ENCODE measurements at places on chromosomes 1 and 21. TPM values are rescaled to one million over a fixed set of nuclear protein-coding genes. Genes with fewer than 3 reads are reported as not detected.

WDR64 gene
- total RNA-seq, result not detected

HOOK1 gene
- 5.1 TPM for total RNA-seq

MANEAL gene
- total RNA-seq, result 9.2 TPM

CFAP107 gene
- not detected for total RNA-seq

MED8 gene
- total RNA-seq, result 39.4 TPM

CHIA gene
- total RNA-seq, result not detected

GBP2 gene
- total RNA-seq, result 3.1 TPM

CACNA1S gene
- total RNA-seq, result not detected

PHLDA3 gene
- 33.7 TPM for total RNA-seq

FMN2 gene
- not detected for total RNA-seq

AMIGO1 gene
- total RNA-seq, result 0.27 TPM

RUSC1 gene
- total RNA-seq, result 17.7 TPM

DNA sequence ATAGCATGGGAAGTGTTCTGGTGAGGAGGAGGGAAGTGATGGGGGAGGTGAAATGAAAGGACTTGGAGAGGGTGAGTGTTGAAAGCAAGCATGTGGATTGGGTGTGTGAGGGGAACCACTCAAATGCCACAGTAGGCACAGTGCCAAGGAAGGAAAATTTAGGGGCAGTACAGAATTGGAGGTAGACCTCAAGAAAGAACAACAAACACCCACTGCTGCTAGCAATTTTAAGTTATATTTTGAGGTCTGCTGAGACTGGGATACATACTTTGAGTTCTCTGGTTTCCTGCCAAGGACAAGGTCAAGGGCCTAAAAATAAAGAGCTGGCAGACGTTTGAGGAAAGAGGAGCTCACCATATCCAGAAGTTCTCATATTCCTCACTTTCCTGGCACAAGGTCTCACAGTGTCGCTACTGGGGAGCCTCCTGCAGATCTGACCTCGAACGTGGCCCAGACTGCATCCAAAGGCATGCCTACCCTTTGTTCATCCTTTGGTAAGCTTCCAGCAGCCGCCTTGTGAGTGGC, 104.0 kb downstream of the BRINP2 start:
- DNase-seq, result no peak

DNA sequence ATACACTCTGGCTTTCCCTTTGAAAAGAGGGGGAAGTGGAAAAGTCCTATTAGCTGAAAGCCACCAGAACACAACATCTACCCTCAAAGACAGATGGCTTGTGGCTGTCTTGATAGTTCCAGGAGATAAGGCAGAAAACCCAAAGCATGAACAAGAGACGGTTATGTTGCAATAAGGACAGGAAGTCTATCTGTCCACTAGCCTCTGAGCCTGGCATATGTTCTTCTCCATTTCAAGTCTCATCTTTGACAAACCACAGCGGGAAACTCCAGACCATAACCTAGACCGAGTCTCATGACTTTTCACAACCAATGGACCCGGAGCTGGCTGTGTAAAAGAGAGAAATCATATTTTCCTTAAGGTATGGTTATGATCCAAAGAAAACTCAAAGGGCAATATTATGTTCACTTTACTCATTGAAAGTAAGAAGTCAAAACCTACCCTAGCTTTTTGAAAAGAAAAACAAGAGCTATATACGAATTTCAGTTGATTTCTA, 33.8 kb downstream of the DUSP10 start:
- DNase-seq, result peak; percentile 78

DNA sequence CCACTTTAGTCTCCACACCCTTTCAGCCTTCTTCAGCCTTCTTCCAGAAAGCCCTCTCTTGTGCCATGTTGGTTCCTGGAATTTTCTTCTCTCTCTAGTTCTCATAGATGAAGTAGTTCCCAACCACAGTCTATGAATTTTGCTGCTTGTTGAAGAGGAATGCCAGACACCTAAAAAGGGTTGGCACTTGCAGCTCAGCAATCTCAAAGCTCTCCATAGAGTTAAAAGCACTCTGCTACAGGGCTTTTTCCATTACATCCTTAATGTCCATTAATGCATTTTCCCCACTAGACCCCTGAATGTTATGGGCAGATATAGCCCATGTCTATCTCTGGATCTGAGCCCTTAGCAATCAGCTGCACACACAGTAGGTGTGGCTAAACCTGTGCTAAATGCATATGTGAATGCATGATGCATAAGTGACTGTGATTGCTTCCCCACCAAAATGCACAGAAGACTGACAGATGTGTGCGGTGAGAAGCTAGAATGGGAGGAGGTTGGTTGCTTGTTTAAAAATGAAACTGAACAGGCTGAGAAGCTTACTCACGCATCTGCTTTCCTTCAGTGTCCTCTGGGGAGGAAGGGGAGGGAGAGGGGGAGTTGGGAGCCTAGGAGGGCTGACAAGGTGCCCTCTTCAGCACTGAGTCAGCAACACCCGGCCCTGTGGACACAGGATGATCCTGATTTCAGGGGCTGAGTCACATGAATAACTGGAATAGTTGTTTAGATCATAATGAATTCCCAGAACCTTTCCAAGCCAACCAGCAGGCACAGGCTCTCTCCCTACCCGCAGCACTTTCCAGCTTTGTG, 146.1 kb upstream of the FGGY start:
- peak; percentile 61 for DNase-seq

DNA sequence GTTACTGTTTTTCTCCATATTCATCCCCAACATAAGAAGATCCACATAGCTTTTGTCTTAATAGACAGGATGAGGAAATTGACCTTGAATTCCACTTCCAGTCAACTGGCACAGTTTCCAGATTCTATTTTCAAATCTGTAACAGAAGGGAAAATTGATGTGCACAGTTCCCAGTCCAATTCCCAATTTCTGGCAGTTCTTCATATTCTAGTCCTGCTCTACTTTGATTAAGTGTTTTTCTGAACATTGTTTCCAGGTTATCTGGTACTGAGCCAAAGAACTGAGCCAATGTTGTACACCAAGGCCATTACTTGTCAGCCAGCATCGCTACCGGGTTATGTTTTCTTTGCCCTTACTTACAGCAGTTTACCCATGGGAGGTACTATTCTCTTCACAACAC, 1755.4 kb downstream of the PLA2G4A start:
- no peak for DNase-seq

- DNase-seq, result no peak
These were observed 32.4 kb upstream of the KCNA10 start for GRCh38 chr1:110551278-110551809.

DNA sequence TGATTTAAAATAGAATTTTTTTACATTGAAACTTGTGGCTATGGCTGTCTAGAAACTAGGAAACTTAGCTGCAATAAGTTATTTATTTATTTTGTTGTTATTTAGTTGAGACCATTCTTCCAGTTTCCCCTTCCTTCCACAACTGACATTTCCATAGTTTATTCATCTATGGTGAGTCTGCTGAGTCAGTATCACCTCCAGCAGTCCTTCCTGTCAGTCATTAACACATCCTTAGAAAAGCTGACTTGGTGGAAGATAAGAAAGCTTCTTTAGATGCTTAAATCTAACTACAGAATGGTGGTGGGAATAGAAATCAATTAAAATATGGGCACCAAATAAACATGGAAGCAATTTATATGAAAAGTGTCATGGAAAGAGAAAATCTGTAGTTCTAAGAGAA, 714.0 kb downstream of the RWDD3 start:
- DNase-seq, result no peak

- DNase-seq, result peak; percentile 84
These were observed 8.4 kb upstream of the SLC19A1 start for GRCh38 chr21:45550522-45551210.

DNA sequence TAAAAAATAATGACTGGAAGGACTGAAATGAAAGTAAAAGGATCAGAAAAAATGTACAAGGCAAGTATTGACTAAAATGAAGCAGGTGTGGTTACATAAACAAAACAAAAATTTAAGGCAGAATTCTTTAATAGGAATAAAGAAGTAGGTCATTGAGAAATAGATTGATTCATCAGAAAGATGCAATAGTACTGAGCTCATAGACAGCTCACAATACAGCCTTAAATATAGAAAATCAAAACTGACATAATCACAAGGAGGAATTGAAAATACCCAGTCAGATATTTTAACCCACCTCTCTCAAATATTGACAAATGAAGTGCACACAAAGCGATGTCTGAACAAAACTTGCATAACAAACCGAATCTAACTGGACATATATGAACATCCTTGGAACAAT, 366.8 kb upstream of the DPYD start:
- DNase-seq, result no peak

DNA sequence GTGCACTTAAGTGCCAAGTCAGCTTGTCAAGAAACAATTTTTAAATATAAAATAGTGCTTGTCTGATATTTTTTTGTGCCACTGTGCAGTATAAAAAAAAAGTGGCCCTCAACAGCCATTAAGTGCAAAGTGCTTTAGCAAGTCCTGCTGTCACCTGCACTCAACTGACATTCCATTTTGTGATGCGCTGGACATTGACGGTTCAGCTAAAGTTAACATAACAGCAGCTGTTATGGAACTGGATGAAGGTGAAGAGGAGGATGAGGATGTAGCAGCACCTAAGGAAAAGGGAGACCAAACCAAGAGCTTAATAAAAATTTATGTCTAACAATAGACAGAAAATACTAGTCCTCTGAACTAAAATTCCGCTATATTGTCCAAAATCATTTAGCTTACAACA, 7.3 kb upstream of the RBM34 start:
- no peak for DNase-seq

- DNase-seq, result no peak
These were observed 98.1 kb downstream of the KCTD3 start for GRCh38 chr1:215665215-215665614.

DNA sequence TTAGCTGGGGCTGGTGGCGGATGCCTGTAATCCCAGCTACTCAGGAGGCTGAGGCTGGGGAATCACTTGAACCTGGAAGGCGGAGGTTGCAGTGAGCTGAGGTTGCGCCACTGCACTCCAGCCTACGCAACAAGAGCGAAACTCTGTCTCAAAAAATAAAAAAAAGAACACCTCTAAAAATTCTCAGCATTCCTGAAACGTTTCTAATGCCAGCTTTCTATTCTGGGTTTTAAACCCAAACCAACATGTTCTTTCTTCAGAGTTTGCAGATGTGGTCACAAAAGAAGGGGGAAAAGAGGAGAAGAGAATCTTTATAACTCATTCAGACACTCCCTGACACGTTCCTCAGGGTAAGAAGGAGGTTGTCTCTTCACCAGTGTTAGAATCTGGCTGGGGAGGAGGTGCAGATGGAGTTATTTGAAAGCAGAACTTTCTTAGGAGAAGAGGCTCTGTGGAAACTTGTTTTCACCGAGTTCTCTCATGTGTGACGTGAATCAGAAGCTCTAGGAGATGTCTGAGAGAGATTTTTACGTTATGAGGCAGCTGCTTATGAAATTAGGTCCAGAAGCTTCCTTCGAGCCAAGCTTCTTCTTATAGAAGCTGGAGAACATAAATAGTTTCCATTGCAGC, 17.8 kb upstream of the CNR2 start:
- DNase-seq, result no peak

DNA sequence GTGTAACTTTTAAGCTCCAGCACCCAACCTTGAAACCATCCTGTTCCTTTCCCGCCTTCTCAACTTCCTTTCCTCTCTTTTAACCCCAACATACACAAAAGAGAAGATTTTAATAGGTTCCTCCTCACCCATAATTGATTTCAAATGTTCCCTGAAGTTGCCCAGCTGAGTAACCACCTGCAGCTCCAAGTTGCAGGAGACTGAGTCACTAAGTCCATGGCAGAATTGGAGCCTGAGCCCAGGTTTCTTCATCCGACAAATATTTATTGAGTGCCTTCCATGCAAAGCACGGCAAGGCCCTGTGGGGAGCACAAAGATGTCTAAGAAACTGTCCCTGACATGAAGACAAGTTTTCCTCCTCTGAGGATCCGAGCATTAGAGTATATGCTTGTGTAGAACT, 97.7 kb downstream of the PAPPA2 start:
- DNase-seq, result no peak

- DNase-seq, result no peak
These were observed 227.0 kb downstream of the PBX1 start for GRCh38 chr1:164785841-164786534.

DNA sequence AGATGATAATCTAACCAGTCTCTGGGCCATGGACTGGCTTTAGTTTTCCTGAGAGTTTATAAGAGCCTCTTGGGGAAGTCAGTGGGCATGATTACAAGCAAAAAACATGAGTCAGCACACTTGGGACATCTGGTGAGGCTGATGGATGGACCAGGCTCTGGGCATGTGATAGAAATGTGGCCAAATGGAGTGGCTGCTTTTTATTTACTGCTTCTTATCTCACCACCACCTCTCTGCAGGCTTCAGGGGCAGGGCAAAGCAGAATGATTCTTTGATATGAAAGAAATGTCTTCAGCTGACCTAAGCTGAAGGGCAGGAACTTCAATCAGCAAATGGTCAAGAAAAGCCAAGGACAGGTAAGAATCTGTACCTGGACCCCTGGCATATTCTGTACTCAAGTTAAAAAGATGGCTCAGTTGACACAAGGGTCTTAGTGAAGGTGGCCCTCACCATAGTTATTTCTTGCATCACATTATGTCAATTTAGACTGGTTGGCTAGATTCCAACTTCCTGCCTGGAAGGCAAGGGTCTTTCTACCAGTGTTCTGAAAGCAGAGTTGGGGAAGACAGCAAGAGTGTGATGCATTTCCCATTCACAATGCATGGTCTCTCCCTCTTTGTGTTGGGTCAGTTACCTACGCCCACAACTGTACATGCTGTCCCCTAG, 162.8 kb downstream of the FASLG start:
- no peak for DNase-seq

- DNase-seq, result no peak
These were observed 195.7 kb upstream of the KIAA0040 start for GRCh38 chr1:175388285-175388684.

DNA sequence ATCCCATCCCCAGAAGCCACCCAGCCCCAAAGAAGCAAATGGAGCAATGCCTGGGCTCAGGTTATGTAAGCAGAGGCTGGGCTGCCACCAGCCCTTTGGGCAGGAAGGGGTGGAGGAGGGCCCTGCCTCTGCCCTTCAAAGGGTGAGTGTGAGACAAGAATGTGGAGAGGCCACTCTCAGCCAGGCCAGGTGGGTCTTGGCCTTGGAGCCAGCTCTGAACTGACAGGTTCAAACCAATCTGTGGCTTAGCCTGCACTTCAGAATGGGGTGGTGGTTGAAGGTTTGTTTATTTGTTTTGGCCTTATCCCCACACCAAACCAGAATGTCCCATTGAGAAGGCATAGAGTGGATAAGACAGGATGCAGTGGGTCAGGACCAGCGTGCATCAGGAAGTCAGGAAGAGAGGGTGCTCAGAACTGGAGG, 29.8 kb downstream of the C1orf116 start:
- no peak for DNase-seq

GRCh38 chr1:98988904-98989555, 15.6 kb downstream of the PLPPR5 start:
- peak; percentile 2 for DNase-seq

GRCh38 chr1:231666220-231666936, 39.8 kb downstream of the DISC1 start:
- DNase-seq, result no peak

GRCh38 chr1:24317081-24317480, 2.1 kb upstream of the GRHL3 start:
- no peak for DNase-seq

DNA sequence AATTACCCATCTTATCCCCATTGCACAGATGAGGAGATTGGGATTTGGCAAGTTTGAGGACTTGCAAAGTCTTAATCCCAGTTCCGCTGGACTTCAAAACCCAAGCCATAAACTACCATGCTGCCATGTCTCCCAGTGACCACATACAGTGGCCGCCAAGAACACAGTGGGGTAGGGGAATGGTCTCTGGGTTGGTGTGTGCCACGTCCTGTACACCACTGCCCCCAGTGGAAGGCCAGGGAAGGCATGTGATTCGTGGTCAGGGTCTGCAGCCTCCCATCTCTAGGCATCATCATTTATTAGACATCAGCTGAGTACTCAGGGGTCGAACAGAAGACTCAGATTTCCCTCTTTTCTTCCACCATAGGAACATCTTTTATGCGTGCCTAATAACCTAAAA, 76.0 kb downstream of the MAN1C1 start:
- DNase-seq, result no peak

Measured in GM12878 (cell line).